ENCODE measurements at places on chromosomes 12 and 14.

- DNase-seq: no peak
These were observed 88.0 kb upstream of the TMEM132C start for GRCh38 chr12:128178966-128179365.

DNA sequence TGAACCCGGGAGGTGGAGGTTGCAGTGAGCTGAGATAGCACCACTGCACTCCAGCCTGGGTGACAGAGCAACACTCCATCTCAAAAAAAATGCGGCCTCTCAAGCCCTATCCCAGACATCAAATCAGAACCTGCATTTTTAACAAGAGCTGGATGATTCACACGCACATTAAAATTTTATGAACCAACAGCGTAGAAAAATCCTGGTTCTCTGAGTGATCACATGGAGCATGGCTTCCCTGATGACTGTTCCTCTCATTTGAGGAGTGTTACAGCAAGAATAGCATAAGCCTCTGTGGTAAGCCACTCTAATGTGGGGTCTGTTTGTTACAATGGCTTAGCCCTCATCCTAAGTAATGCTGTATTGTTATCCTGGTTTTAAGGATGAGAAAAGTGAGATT lies 163.6 kb downstream of the BRMS1L start:
- DNase-seq: no peak

DNA sequence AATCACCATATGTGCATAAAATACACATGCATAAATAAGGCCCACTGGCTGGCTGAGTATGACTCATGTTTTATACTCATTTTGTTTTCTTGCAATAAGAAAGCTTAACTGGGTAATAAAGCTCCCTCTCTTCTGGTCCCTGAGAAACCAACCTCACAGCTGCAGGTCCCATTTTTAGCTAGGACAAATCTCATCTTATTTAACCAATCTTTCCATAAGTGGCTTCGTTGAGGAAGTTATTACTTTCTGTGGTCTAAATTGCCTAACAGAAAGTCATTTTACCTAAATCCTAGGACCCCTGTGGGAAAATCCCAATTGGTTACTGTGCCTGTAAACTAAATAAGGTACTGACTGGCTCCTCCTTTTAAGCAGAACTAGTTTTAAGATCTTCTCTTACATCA lies 232.8 kb upstream of the FBXO33 start:
- DNase-seq: no peak

- DNase-seq: no peak
These were observed 35.8 kb downstream of the VEZT start for GRCh38 chr12:95253386-95253785.

- no peak for DNase-seq
These were observed 36.6 kb upstream of the PAX9 start for GRCh38 chr14:36625014-36625413.

DNA sequence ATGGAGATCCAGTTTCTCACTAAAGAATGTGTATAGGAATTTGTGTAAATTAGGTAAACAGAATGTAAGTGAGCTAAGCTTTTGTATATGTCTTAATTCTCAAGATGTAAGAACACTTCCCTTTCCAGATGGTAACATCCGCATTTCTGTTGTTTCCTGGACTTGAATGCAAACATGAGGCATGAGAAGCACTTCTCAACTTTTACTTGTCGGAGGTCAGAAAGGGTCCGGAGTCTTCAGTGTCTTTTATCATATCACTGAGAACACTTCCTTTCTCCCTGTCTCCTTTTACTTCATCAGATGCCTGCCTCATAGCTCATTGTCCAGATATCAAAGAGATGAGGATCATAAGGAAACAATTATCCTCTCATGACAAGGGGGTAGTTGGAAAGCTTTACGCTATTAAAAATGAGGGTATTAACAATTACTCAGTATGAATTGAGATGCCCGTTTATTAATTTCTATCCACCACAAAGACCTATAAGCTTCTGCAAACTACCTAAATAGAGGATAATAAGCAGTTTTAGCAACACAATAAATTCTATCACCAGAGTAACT lies 214.1 kb upstream of the FLRT2 start:
- DNase-seq: no peak

DNA sequence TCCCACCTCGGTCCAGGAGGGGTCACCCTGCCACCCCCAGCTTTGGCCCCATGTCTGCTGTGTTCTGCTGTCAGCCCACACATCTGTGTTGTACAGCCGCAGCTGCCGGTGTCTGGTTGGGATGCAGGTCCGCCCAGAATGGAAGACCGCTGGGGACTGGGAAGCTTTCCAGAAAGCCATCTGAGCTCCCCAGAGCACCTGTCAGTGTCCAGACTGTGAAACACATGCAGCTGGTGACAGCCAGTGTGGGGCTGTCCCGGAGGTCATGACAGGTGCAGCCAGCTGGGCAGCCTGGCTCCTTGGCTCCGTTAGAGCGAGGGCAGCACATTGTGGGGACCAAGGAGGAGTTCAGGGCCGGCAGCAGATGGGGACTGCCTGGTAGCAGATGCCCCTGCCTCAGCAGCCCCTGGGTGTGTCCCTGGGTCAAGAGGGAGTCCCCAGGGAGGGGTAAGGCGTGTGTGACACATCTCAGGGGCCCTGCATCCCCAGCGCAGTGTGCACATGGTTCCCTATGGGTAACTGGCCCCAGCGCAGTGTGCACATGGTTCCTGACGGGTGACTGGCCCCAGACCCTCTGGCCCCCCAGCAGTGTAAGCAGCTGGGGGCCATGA lies 16.4 kb downstream of the CEP170B start:
- DNase-seq: no peak

- DNase-seq: no peak
These were observed 334.9 kb upstream of the DIO2 start for GRCh38 chr14:80545935-80546854.

DNA sequence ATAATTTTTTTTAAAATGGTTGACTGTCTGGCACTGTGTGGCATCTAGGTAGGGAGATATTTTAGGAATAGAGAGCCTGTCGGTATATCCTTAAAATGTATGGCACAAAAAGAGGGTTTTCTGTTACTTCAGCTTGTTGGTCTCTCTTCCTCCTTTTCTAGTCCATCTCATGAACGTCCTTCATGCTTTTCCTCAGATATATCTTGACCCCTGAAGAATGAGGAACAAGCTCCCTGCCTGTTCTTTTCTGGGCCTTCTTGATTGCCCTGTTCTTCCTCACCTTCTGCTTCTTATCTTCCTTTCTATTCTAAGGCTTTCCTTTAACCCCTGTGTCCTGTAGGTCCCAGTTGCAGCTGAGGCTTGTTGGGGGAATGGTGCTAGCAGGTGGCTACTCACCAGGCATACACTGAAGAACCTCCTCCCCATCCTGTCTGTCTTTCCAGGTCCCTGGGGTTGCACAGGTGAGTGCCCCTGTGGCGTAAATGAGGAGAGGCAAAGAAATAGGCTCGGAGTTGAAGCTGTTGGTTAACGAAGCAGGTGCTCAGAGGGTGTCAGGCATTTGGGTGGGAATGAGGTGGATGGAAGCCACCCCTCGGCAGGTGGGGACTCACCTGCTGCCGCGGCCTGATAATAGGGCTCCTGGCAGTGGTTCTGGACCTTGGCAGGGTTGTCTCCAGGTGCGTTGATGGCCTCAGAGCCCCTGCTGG lies 7.2 kb upstream of the C1R start:
- no peak for DNase-seq

DNA sequence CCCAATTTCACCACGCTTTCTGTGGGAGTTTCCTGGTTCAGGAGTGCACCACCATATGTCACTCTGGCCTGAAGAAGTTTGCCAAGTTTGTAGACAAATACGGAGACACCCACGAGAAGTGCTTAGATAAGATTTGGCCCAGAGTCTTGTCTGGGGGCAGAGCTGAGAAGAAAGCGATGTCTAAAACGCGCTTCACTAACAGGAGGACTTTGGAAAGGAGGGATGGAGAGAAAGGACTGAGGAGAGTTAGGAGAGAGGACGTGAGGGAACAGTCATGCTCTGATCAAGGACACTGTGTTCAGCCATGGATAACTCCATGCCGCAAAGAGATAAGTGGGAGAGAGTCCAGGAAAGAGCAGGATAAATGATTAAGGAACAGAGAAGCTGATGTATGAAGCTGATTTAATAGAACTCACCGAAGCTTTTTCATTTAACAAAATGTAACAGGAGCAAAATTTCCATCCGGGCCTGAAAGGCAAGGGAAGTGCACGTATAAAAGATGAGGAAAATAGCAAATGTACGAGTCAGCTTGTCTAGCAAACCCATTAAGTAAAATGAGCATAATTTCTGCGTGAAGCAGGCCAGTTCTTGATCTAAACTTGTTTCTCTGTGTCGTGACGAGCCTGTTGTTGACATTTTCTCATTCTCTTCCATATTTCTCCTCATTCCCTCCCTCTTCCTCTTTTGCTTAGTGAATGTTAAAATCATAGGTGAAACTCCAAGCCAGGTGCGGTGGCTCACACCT lies 23.4 kb upstream of the MAP3K9 start:
- DNase-seq: no peak

- DNase-seq: no peak
These were observed 454.0 kb downstream of the FOXG1 start for GRCh38 chr14:29220566-29220965.

GRCh38 chr12:122190842-122191668 lies 8.1 kb downstream of the LRRC43 start:
- no peak for DNase-seq

DNA sequence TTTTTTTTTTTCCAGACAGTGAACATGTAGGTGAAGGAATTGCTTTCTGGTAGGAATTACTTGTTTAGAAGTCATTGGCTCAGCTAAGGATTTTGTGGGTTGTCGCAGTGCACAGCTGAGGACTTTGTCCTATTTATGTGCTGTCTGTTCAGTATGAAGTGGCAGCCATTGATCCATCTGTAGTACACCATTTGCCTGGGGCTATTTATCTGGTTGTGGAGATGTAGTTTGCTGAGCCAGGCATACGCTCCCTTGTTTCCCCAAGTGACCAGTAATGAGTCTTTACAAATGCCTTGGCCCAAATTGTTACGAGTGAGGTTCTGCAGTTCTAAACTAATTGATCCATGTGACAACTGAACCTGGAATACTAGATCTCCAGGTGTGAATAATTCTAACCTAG lies 140.1 kb downstream of the NRXN3 start:
- DNase-seq: no peak

GRCh38 chr12:104673294-104673693 lies 216.5 kb downstream of the CHST11 start:
- no peak for DNase-seq

DNA sequence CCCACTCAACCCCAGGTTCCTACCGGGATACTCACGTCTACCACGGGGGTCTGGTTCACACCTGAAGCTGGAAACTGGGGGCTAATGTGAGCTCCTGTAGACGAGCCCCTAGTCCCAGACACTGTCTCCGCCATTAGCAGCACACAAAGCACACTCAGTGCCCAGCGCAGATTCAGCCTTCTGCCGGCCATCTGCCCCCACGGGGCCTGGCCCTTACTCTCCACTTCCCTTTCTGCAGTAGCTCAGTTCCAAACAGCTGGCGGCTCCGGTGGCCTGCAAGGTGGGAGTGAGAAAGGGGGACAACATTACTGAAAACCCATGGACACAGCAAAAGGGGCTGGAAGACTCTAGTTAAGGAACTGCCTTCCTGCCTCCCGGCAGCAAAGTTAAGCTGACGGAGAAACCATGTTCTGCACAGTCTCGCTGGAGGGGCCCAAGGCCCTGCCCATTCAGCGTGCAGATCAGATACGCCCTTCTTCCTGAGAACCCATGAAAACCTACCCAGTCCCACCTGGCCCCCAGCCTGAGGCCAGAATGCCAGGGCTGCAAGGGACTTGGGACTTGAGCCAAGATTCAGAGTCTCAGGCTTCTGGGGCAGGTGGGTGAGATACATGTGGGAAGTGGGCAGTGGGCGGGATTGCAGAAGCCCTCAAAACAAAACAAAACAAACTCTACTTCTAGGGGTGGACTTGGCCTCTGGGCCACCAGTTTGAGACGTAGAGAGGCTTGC lies 2.1 kb downstream of the SLC8B1 start:
- DNase-seq: no peak

DNA sequence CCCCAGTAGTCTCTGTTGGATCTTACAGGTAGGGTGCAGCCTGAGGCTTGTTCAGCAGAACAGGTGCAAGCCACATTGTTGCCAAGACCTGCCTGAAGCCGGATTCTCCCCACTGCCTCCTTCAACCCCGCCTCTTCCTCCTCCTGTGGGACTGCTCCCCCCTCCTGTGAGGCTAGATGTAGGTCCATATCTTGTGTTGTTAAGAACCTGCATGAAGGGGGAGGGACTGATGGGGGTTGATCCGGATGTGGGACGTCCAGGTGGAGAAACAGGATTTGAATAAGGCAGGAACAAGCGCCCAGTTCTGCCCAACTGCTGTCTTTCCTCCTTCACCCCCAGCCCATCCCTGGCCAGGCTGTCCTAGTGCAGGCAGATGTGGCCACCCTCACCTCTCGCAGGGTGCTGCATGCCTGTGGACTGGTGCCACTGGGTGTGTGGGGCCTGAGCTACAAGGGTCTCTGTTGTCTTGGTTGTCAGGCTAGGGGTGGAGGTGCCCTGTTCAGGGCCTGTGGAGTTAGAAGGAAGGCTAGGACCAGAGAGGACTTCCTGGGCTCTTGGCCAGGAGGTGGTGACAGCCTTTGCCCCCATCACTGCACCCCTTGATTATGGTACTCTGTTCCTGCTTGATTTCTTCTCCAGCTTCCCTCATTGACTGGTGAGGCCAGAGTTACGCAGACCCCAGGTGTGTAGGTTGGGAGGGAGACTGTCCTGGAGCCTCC lies 1.4 kb downstream of the NR4A1 start:
- DNase-seq: no peak

DNA sequence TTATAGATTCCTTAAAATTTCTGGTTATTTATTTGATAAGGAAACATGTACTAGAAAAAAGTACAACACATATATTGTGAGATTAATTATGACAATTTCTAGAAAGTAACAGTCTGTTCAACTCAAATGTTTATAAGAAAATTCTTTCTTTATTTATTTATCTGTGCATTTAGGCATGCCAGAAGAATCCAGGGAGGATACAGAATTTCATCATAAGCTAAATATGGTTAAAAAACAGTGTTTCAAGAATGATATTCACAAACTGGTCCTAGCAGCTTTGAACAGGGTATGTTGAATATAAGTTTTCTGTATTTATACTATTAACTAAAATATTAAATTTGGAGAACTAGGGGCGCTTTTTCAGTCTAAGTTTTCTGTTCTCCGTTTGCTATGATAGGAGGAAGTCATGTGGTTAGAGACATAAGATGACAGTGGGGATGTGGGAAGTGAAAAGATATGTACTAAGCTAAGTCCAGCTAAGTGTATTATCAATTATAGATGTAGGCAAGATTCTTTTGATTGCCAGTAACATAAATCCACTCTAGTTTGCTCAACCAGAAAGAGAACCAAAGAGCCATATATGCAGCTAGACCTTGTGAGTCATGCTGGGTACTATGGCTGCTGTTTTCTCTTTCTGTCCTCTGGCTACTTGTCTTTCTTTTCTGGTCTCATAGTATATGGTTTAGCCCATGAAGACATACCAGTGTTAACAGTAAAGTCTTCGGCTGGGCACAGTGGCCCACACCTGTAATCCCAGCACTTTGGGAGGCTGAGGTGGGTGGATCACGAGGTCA lies 39.0 kb downstream of the LRRK2 start:
- no peak for DNase-seq

- DNase-seq: no peak
These were observed 159.8 kb downstream of the TGFB3 start for GRCh38 chr14:75821831-75822521.

DNA sequence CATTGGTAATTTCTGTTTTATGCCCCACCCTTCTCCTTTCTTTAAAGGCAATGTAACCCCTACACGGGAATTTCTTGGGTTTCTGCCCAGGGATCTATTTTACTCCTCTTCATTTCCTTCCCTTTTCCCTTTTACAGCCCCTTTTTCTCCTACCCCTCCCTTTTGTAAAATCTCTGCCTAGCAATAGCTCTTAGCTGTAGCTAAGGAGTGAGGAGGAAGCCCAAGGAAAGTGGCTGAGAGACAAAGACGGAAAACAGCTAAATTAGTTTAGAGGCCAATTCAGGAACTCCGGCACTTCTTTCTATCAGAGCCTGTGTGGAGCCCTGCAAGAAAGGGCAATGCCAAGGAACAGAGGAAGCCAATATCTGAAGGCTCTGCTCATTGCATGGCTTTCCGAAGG lies 40.3 kb downstream of the SOCS2 start:
- no peak for DNase-seq
